Skin of body (tissue), 3 donors: ENCODE measurements at places on chromosomes 11 and 22.
A peak's percentile ranks its signal among the peaks of the same experiment; 100 is the strongest.

GRCh38 chr22:46773076-46773475, 10.6 kb downstream of the TBC1D22A start:
- DNase-seq: no peak

GRCh38 chr11:73398721-73399120, 22.5 kb downstream of the RELT start:
- no peak for DNase-seq

GRCh38 chr22:22520020-22520656, at the start of gene ZNF280A:
Gene ZNF280A (minus strand): TSS chr22:22520270. CDS start chr22:22515630, 4,640 bp downstream.
- no peak for DNase-seq

DNA sequence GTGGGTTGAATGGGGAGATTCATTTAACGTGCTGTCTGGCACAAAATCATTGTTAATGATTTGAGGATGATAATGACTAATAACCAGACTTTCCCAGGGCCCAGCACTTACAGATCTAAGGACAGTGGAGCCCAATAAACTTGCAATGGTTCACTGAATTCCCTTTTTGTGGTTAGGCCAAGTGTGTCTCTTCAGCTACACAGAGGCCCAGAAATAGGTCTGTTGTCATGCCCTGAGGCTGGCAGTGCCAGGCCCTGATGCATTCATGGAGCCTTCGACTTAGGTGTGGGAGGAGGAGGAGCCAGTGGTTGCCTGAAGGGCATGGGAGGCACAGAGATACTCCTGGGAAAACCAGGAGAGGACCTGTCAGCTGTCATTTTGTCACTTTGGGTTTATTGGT, 56.1 kb downstream of the KIAA1671 start:
- DNase-seq: no peak

DNA sequence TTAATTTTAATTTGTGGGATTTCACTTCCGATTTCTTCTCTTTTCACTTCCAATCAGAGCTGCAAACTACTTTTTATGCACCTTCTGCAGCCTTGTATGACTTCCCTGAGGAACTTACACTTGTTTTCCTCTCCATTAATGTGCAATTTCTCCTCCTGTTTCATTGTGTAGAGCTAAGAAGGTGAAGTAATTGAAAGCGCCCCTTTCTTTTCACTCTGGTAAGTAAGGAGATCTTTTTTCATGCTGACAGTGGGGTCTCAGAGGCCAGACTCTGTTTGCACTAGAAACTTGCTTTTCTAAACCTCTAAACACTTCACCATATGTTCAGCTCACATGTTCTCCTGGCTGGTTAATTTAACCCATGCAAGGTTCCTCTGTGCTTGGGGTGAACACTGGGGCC, 117.0 kb downstream of the FANCF start:
- DNase-seq: no peak

GRCh38 chr22:37328017-37328416, 45.7 kb downstream of the CYTH4 start:
- DNase-seq: no peak

GRCh38 chr22:24805790-24806662, at the start of gene SGSM1:
Gene SGSM1 (plus strand): TSS chr22:24806211. CDS start chr22:24806326, 115 bp downstream.
- peak; percentile 49 for DNase-seq

DNA sequence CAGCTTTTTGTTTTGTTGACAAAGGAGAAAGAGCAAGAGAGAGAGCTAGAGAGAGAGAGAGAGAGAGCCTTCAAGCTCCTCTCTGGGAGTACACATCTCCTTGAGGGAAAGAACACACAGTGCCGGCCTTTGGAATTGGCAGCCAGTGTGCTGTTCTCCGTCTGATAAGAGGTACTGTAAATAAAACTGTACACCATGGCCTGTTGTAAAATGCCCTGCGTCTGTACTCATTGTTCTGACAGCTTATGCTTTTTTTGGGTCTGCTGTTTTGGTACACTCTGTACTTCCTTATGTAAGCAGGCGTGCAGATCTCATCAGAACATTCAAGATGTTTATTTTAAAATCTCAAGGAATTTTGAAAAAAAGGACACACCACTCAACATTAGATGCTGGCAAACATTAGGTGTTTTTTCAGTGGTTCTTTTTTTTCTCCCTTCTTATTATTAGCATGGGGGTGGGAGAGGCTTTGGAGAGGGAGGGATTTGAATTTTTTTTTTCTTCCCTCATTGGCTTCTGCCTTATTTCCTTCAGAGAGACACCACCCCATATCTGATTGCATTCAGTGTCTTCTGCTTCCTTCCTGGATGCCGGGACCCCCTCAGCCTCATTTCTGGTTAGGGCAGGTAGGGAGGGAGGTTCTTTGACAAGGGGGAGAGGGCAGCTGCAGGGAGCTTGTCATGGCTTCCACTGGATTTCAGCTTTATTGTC, 116.8 kb upstream of the NNMT start:
- no peak for DNase-seq
